Neural crest cell (in vitro differentiated cells): ENCODE measurements at places on chromosomes 16 and 17.

GRCh38 chr16:19382887-19383816 is 34.5 kb upstream of the TMC5 start:
- DNase-seq: no peak

DNA sequence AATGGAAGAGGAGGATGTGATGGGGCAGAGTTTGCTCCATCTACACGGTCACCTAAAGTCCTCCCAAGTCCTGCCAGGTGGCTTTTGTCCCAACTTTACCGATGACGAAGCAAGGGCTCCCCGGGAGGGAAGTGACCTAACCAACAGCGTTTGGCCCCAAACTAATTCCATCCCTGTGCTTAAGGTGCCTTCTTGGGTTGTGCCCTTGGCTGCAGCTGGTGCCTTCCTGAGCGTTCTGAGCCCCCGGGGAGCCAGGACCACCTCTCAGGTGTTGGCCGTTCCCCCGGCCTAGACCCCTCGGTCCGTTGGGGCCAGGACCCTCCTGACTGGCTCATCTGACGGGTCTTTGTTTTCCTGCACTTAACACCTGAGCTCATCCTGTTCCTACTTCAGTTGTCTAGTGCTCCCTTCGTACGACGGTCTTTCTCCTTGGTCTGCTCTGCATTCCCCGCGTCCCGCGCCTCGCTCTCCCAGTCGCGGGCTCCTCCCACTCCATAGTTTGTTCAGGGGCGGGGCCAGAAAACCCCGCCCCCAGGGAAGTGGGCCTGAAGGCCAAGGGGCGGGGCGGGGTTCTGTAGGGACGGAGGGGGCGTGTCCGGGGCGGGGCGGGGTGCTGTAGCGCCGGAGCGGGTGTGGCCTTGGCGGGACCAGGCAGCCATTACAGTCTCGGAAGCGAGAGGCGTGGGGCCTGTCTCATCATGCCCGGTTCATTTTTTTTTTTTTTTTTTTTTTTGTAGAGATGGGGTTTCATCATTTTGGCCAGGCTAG is 822 bp upstream of the ZSCAN10 start:
- peak; percentile 87 for DNase-seq

GRCh38 chr16:1003391-1004347 is 22.1 kb downstream of the SOX8 start:
- DNase-seq: no peak

- DNase-seq: no peak
Measured at GRCh38 chr17:40480501-40481003, 20.9 kb downstream of the TNS4 start.

DNA sequence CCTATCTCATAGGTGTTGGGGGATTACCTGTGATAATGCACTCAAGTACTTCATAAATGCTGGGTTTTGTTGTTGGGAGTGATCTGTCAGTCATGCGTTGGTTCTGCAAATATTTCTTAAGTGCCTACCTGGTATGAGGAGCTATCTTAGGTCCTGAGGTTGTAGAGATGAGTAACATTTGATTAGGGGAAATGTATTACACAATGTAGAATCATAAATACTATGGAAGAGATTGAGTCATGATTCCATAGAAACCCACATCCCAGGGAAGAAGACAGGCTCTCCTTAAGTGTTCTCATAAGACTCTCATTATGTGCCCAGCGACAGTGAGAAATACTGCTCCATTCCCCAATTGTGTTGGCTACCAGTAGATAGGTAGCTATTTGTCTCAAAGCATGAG is 240.1 kb downstream of the FTO start:
- DNase-seq: no peak

- DNase-seq: no peak
Measured at GRCh38 chr17:2190014-2190413, 113.6 kb downstream of the SMG6 start.

GRCh38 chr16:79728048-79728922 is 127.7 kb upstream of the MAF start:
- no peak for DNase-seq

GRCh38 chr17:82667668-82668000 is 19.4 kb upstream of the WDR45B start:
- DNase-seq: no peak

GRCh38 chr16:78953526-78953925 is 647.0 kb downstream of the MAF start:
- DNase-seq: no peak

GRCh38 chr17:16363749-16364536 is 10.7 kb upstream of the CENPV start:
- peak; percentile 74 for DNase-seq

DNA sequence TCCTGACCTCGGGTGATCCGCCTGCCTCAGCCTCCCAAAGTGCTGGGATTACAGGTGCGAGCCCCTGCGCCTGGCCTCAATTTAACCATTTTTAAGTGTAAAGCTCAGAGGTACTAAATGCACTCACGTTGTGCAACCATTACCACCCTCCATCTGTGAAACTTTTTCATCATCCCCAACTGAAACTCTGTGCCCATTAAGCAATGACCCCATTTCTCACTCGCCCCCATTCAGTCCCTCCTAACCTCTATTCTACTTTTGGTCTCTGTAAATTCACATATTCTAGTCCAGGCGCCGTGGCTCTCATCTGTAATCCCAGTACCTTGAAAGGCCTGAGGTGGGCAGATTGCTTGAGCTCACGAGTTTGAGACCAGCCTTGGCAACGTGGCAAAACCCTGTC is 8.3 kb upstream of the SPNS3 start:
- no peak for DNase-seq
